ENCODE measurements at places on chromosomes 2 and 18. TPM values are rescaled to one million over a fixed set of nuclear protein-coding genes. Genes with fewer than 3 reads are reported as not detected.

Gene CHAC2
- 4.6 TPM for total RNA-seq

- peaks cover 49% of the 10 kb centered on the region for H3K4me1 ChIP-seq
- DNase-seq = no peak
- H3K27ac ChIP-seq = no peak overlapping the region
- no peaks in the 10 kb centered on the region for H3K36me3 ChIP-seq
- no peak overlapping the region for H3K4me3 ChIP-seq
Observed at GRCh38 chr2:55033076-55033742, 17.0 kb downstream of the RTN4 start.

Gene HNMT
- total RNA-seq = 2.7 TPM

DNA sequence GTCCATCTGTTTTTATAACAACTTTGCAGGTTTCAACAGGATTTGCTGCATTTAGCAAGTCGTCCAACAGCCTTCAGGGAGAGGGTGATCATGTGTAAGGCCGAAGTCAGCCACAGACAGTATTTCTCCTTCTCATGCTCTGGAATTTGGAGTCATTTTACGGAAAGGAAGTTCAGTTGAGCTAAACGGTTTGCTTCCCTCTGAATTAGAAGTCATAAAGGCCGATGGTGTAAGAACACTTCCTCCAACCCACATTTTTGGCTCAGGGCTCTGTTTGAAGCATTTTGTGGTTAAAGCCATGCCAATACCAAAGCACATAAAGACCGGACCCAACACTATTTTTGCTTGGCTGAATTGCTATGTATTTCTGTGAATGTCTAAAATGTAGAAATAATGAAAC is 129.5 kb downstream of the TMEM182 start:
- peak; percentile 36 for DNase-seq
- no peak overlapping the region for H3K4me3 ChIP-seq
- H3K27ac ChIP-seq = no peak overlapping the region
- H3K4me1 ChIP-seq = no peaks in the 10 kb centered on the region
- H3K36me3 ChIP-seq = no peaks in the 10 kb centered on the region
- no peaks in the 10 kb centered on the region for H3K27me3 ChIP-seq

DNA sequence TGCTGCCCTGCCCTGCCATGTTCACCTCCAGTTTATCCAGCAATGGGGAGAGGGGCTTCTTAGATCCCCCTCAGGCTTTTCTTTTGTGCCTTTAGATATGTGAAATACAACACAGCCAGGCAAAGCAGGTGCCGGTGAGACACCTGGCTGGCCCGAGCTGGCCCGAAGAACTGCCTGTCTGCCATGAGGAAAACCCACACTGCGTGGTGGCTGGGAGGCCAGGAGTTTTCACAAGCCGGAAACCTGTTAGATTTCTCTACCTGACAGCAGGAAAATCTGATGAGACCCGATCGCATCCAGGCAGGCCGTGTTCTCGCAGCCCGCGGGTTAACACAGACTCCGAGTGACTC is 5.7 kb upstream of the GAL3ST2 start:
- no peak for DNase-seq
- no peaks in the 10 kb centered on the region for H3K36me3 ChIP-seq
- H3K27me3 ChIP-seq = no peaks in the 10 kb centered on the region

DNA sequence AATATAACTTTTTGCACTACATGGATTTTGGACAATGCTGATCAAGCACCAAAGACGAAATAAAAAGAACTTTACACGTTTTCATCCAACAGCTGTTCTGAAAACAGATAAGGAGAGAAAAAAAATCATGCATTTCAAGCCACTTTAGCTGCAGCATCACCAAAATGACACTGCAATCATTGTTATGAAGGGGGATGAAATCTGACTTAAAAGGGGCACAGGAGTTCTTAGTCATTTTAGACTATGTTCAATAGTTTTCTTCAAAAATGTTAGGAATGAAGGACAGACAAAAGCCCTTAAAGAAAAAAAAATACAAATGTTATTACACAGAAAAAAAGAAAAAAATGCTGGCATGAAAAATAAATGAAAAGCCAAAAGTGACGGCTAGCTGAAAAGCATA is 71.2 kb downstream of the CUL3 start:
- H3K36me3 ChIP-seq = peaks cover 9% of the 10 kb centered on the region
- H3K4me3 ChIP-seq = no peak overlapping the region
- H3K4me1 ChIP-seq = peaks cover 35% of the 10 kb centered on the region
- H3K27ac ChIP-seq = no peak overlapping the region
- DNase-seq = peak; percentile 9

- no peak overlapping the region for H3K27ac ChIP-seq
- H3K4me1 ChIP-seq = peaks cover 21% of the 10 kb centered on the region
- no peaks in the 10 kb centered on the region for H3K27me3 ChIP-seq
Observed at GRCh38 chr2:195579776-195580555, 77.1 kb upstream of the SLC39A10 start.

DNA sequence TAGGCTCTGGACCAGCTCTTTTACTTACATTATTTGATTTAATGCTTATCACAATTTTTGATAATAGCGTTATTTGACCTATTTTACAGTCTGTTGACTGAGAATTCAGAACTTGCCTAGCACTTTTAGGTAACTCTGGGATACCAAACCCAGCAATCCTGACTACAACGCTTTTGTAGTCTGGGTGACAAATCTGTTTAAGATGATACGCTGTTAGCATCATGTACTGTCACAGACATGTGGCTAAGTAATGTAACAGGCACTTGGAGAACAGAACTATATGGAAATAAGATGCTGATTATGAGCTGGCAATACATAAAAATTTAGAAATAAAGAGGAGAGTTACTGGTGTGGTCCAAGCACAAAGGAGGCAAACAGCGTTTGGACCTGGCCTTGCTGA is 130.6 kb downstream of the RBMS1 start:
- peak; percentile 47 for DNase-seq
- peaks cover 95% of the 10 kb centered on the region for H3K4me1 ChIP-seq
- no peak overlapping the region for H3K4me3 ChIP-seq
- peaks cover 17% of the 10 kb centered on the region for H3K36me3 ChIP-seq
- H3K27ac ChIP-seq = peak overlapping the region; percentile 88

Gene ATP5MC3
- 145 TPM for total RNA-seq

Data from GM23248 (cell line).